NCI-H345 (cell line): ENCODE measurements at places on chromosomes 1 and 21.

GRCh38 chr21:32412162-32413014 is at the start of gene EVA1C:
EVA1C (plus strand) TSS chr21:32412706; CDS start chr21:32412854, 148 bp downstream.
- peak; percentile 64 for DNase-seq

- no peak for DNase-seq
Measured at GRCh38 chr1:65994223-65994622, 201.5 kb downstream of the PDE4B start.

DNA sequence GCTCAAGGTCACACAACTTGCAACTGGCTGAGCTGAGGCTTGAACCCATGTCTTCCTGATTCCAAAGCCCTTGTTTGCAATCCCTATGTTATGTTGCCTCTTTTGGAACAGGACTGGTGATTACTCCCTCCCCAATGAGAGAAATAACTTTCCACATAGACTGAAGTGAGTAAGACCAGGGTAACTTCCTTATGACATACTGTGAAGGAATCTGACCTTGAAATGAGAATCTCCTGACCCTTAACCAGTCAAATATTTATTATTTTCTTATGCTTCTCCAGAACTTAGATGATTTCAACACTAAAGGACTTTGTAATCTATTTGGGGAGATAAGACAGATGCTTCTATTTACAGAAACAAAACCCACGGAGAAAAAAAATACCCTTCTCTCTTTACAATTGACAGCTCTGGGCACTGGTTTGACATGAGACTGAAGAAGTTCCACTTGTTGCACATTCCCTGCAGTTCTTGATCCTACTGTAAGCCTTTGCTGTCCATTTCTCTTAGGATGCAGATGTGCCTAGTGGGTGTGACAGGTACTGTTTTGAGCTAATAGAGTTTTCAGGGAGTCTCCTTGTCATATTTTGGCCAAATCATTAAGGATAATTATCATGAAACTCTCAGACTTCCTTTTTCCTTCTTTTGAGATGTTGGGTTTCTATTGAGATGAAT is 3.9 kb upstream of the RPTN start:
- DNase-seq = no peak

- DNase-seq = peak; percentile 28
Measured at GRCh38 chr1:105243969-105244368, 1494.3 kb downstream of the AMY1C start.

DNA sequence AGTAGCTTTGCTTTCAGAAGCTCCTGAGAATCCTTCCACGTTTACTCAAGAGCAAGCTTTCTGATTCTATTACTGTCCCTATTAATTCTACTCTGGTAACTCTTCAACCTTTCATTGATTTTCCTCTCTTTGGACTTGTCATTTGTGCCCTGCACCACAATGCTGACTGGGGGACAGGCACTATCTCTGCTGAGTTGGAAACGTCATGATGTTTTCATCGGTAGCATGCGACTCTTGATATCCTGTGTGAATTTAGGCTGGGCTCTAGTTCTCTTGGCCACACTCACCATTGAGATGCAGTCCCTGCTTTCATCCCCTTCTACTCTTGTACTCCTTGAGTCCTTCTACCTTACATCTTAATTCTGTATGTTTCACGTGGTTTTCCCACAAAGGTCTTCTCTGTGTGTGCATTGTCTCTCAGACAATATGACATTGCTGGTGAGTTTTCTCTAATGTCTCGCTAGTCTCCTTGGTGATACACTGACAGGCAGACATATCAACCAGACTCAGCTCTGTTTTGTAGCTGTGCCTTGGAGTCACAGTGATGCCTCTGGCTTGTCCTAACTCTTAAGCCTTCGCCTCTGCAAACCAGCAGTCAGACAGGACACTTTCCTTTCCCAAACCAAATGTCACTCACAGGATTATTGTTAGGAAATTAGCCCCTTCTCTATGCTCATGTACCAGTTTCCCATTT is 223.6 kb upstream of the ADGRL2 start:
- DNase-seq = no peak

DNA sequence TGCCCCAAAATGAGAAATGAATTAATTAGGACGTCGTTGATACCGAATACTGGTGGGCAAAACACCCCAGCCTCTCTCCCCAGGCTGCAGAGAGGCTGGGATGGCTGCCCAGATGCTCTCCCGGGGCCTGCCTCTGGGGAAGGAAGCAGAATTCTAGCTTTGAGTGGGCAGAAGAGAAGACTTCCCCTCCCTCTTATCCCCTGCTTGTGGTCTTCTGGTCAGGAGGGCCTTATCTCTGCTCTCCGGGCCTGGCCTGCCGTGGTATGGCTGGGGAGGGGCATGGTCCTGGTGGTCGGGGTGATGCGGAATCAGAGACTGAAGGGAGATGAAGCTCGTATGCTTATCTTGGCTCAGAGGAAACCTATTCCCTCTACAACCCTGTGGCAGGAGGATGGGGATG is 9.8 kb upstream of the CSF3R start:
- DNase-seq = no peak

DNA sequence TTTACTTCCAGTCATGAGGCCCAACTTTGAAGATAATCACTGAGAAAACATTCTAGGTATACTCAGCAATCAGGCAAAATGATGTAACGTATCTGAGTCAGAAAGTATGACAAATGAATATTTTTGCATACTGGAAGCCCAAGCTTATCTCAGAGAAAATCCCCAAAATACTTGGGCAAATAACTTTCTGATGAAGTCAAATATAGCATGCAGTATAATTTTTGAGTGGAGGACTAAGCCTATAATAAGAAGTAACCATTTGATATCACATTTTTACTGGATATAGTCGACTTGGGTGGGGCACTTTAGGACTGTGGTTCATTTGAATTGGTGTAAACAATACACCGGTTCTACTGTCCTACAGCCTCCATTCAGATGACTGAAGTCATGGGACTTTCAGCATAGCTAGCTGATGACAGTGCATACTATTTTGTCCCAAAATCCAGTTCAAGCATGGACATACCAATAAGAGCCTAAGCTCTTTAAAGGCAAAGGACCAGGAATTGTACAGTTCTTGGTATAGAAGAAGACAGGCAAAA is 2.3 kb upstream of the GADD45A start:
- DNase-seq = no peak

DNA sequence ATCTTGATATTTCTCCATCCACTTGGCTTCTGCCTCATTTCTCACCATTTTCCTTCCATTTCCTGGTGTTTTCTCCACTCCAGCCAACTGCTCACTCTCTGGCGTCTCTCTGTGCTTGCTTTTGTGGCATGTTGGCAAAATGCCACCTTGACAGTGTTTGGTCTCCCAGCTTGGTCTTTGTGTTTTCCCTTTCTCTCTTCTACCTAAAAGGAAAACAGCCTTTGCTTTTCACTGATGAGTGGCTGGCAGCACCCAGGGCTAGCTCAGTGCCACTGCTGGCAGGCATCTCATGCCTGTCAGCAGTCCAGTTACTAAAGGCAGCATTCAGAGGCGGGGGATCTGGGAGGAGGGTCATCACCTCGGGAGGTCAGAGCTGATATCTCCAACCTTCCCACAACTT is 55.3 kb upstream of the DSCAM start:
- peak; percentile 97 for DNase-seq

DNA sequence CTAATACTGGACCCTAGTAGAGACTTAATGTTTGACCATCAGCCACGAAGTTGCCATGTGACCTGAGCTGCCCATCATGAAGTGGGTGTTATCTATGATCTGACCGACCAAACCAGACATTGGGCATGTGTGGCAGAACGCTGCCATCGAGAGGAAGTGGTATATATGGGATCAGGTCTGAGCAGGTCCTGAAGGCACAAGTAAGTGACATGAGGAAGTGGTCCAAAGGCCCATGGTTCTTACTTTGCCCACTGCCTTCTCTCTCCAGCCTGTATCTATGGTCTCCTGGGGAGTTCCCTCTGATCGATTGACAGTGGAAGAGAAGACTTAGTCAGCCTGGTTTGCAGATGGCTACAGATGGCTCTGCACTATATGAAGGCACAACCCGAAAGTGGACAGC is 7.9 kb downstream of the SPSB1 start:
- no peak for DNase-seq

DNA sequence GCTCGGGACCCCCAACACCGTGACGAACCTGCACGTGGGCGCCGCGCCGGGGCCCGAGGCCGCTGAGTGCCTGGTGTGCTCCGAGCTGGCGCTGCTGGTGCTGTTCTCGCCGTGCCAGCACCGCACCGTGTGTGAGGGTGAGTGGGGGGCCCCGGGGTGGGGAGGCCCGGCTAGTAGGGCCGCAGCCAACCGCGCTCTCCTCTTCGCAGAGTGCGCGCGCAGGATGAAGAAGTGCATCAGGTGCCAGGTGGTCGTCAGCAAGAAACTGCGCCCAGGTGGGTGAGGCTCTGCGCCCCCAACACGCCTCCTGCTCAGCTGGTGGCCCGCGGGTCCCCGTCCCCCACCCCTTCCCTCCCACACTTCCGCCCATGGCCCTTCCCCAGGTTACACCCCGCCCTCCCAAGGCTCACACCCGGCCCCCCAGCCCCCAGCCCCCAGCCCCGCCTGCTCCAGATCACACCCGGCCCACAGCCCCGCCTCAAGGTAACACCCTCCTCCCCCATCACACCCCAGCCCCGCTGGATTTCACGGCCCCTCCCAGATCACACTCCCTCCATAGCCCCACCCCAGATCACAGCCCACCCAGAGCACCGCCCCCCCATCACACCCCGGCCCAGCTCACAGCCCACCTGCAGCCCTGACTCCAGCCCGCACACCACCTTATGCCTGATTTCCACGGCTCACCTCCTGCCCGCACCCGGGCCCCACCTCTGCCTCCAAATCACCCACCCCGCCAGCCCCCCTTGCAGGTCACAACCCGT is 2.4 kb upstream of the MMP23B start:
- no peak for DNase-seq

- DNase-seq = no peak
Measured at GRCh38 chr1:165420655-165421054, 24.3 kb downstream of the RXRG start.
